ENCODE measurements at places on chromosomes 3 and 15.
A peak's percentile ranks its signal among the peaks of the same experiment; 100 is the strongest.

- no peak for DNase-seq
Measured at GRCh38 chr15:32853592-32853991, 135.8 kb downstream of the GREM1 start.

DNA sequence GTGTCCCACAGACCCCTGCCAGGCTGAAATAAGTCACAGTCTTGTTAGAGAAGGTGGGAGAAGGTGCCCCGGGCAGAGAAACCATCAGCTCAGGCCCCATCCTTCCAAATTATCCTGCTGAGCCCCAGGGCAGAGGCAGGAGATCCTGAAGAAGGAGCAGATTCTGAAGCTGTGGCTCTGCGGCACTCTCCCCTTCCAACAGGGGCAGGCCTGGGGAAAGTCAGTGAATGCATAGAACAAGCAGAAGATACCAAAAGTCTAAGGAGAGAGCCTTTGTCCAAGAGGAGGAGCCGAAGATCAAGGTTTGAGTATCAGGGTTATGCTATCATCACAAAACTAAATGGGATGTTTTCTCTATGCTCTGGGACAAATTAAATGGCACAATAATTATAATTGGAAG is 249.3 kb downstream of the XXYLT1 start:
- DNase-seq: no peak

DNA sequence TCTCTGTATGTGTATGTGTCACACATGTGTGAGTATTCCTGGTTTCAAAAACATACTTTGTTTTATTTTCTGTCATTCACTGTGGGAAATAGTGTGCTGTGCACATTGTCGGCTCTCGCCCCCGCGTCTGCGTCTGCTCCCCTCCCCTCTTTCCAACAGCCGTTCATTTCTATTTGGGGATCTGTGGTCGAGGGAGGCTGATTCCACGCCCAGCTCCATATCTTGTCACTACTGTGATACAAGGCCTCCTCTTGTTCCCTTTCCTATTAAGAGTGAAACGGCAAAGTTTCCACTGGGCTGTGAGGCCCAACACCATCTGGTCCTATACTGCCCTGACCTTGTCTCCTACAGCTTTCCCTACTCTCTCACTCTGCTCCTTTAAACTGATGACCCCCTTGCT is 172.5 kb upstream of the LRIG1 start:
- no peak for DNase-seq

GRCh38 chr3:50333744-50334328 is 5.8 kb upstream of the TUSC2 start:
- DNase-seq: no peak

- no peak for DNase-seq
Measured at GRCh38 chr15:100291106-100291505, 50.7 kb downstream of the ADAMTS17 start.

DNA sequence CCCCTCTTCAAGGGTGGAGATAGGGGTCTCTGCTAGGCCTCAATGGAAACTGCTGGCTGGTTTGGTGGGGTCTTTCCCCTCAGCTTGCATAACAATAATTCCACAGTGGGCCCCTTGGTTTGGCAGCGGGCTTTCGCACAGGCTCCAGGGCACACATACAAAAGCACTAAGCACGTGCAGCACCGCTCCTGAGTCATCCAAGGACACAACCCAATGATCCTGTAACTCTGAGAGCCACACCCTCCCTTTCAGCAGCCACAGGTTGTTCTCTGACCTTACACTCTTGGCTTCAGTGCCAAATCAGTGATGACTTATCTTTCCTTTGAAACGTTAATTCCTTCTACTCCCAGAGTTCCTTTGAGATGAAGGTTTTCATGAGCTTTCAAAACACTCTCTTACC is 41.7 kb downstream of the DAPK2 start:
- DNase-seq: no peak

DNA sequence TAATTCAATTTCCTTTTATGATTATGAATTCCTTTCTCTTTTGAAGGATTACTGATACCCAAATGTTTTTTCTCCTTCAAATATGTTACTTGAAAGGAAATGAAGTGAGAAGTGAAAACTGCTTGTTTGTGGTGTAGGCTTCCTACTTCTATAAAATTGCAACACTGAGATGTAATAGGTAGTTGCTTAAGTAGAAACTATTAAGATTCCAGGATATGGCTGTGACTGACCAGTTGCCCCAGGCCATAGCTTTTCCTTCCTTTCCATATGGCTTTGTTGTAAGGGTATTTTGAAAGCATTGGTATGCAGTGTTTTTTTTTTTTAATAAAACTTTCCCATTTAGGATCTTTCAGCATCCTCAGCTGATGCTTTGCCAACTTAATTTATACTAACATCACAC is 28.5 kb downstream of the DNAJC13 start:
- DNase-seq: no peak

GRCh38 chr3:177652556-177653291 is 455.4 kb upstream of the TBL1XR1 start:
- no peak for DNase-seq

DNA sequence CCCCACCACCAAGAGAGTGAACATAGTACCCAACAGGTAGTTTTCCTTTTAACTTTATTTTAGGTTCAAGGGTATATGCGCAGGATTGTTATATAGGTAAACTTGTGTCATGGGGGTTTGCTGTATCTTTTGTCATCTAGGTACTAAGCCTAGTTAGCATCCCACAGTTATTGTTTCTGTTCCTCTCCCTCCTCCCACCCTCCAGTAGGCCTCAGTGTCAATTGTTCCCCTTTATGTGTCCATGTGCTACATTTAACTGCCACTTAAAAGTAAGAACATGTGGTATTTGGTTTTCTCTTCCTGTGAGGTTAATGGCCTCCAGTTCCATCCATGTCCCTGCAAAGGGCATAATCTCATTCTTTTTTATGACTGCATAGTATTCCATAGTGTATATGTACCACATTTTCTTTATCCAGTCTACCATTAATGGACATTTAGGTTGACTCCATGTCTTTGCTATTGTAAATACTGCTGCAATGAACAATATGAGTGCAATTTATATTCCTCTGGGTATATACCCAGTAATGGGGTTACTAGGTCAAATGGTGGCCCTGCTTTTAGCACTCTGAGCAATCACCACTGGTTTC is 66.2 kb downstream of the ST3GAL6 start:
- DNase-seq: no peak

GRCh38 chr3:188433521-188434150 is 279.7 kb downstream of the LPP start:
- no peak for DNase-seq

DNA sequence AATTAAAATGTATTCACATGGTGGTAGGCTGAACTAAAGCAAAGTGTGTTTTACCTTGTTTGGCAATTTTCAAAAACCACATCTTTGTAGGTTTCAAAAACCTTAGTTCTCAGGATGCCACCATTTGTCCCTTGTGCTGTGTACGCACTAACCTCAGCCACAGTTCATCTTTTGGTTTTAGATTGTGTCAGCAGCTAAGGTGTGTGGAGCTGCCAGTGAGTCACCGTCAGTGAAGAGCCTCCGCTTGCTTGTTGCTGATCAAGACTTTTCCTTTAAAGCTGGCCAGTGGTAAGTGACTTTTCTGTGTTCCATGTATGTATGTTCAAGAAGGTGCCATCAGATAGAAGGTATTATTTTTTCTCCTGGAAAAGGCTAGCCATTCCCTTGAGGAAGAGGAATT is 21.1 kb downstream of the OXNAD1 start:
- peak; percentile 48 for DNase-seq

- DNase-seq: no peak
Measured at GRCh38 chr3:155318740-155319139, 25.3 kb upstream of the STRIT1 start.

DNA sequence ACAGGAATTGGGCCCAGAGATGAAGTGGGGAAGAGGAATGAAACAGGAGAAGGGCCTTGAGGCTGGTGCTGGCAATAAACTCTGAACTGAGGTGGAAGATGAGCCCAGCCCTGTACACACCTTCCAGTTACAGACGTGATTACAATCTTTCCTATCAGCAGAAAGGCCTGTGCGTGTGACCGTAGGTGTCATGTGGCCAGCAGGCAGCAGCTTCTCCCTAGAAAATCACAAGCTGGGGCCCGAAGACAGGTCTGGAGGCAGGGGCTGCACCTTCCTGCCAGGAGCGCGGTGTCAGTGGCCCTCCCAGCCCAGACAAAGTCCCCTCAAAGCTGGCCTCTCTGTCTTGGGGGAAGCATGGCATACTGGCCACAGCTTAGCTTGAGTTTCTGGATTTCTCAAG is 16.7 kb upstream of the PIGZ start:
- DNase-seq: no peak

DNA sequence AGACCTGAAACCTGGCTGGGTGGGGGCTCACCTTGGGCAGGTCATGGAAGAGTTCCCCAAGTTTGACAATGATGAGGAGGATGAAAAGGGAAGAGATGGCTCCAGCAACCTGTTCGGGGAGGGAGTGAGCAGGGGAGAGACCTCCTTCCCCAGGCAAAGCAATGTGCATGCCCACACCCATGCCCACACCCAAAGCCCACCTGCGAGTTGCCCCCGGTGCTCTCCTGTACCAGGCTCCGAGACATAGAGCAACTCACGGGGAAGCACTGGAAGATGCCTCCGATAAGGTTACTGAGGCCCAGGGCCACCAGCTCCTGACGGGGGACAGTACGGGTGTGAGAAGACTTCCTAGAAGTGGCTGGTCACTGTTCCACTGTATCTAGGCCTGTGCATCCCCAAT is 4.9 kb downstream of the SLC26A6 start:
- no peak for DNase-seq

DNA sequence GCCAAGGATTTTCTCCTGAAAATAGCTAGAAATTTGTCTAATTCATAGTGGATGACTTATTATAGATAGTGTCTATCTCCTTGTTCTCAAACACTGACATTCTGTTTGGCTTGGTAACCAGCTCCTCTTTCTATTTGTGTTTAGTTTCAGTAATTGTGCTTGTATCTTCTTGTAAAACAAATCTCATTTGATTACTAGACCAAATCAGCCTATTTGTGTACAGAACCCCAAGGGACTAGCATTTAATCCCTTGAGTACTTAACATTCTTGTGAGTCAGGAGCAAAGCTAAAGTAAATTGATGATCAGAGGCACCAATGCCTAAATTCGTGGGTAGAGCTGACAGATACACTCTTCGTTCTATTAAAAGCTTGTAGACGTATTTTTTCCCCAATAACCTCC is 306.5 kb upstream of the SLITRK3 start:
- no peak for DNase-seq

DNA sequence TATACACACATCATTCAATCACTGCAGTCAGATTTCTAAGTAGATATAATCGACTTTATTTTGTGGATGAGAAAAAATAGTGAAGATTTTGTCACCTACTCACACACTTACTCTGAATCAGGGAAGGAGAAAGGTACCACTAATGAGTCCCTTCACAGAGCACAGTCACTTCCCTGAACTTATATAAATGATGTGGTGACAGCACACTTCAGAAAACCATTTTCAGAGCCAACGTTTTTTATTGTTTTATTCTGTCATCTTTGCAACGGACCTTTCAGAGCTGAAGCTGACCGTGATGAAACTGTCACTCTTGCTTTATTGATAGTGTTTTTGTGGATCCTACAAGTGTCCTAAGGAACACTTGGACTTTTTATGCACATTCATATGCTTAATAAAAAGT is 956.6 kb downstream of the SQOR start:
- no peak for DNase-seq

All from stimulated activated CD8-positive, alpha-beta memory T cell treated with anti-CD3 and anti-CD28 coated beads, Interleukin-4, amount 100 ng/mL, for 1 hour (primary cell).